ENCODE measurements at places on chromosomes 7 and 10.

GRCh38 chr10:88525371-88526069 is 57.6 kb downstream of the RNLS start:
- DNase-seq: no peak

GRCh38 chr7:156792611-156793010 is 100.4 kb downstream of the LMBR1 start:
- no peak for DNase-seq

GRCh38 chr10:84460520-84460919 is 132.1 kb downstream of the CCSER2 start:
- no peak for DNase-seq

GRCh38 chr7:143202161-143202560 is 18.9 kb downstream of the TAS2R39 start:
- no peak for DNase-seq

DNA sequence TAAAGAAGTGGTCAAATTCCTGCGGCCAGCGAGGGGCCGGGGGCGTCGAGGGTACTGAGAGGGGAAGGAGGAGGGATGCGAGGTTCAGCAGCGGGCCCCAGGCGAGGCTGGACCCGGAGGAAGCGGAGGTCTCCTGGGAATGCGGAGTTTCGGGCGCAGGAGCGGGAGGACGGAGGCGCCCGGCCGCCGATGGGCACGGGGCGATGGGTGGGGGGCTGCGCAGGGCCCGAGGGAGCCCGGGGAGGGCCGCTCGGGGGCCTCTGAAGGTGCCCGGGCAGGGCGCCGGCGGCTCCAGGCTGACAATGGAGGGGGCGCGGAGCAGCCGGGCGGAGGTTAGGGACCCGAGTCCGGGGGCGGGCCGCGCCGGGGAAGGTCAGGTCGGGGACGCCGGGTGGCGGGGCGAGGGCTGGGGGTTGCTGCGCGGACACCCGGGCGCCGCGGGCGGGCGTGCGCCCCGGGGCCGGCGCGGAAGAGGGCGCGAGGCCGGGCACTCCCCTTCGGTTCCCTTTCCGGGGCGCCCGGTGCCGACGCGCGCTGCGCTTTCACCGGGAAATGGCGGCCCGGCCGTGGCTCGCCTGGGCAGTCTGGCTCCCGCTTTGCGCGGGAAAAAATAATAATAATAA is 683 bp downstream of the MACROH2A2 start:
- no peak for DNase-seq

DNA sequence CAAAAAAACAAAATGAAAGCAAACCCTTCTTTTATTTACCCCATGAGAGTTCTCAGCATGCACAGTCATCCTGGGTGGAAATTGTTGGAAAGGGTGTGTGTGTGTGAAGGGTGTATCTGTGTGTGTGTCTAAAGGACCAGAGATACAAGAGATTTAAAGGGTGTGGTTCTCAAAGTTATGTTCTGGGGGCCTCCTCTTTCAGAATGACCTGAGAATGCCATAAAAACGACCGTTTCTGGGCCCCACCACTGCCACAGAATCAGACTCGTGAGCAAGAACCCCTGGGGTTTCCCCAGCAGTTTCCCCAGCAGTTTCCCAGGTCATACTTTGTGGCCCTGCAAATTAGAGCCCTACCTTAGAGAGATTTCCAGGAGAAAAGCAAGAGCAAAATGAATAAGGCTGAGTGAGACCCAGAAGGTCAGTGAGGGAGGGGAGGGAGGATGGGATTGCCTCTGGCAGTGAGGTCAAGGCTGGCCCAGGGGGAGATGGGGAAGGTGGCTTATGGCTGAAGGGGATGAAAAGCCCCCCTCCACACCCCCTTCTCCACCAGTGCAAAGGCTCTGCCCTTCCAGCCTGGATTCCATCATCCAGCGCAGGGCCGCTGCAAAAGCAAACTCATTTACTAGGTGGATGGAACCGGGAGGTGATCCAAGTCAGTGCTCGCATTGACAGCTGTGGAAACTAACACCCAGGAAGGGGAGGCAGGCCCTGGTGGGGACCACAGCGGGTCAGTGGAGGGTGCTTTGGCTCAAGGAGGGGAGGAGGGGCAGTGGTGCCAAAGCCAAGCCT is 10.2 kb downstream of the PYROXD2 start:
- no peak for DNase-seq

Data from central memory CD4-positive, alpha-beta T cell (primary cell).